ENCODE measurements at places on chromosomes 7 and 10.

GRCh38 chr10:113061557-113061956, 111.5 kb downstream of the TCF7L2 start:
- DNase-seq, result no peak

GRCh38 chr10:71243756-71244395, 31.5 kb downstream of the UNC5B start:
- DNase-seq, result no peak

DNA sequence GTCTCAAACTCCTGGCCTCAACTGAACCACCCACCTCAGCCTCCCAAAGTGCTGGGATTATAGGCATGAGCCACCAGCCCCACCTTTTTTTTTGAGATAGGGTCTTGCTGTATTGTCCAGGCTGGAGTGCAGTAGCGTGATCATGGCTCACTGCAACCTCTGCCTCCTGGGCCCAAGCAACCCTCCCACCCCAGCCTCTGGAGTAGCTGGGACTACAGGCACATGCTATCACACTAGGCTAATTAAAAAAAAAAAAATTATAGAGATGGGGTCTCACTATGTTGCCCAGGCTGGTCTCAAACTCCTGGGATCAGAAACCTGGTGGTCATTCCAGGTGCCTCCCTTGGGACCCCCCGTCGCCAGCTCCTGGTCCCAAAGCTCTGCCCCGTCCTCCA, 25.0 kb downstream of the GTF2IRD1 start:
- DNase-seq, result no peak

DNA sequence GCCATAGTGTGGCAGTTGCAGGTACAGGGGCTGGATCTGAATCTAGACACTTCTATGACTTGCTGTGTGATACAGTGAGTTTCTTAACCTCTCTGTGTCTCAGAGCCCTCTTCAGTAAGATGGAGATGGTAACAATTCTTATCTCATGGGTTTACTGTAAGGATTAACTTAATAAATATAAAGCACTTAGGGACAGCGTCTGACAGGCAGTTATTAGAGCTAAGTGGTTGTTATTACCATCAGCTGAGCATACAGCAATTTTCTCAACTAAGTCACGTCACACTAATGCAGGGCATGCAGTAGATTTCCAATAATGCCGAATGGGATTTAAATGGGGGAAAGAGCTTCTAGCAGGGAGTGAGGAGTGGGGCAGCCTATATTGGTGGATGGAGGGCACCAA, 162.6 kb downstream of the SH2D4B start:
- no peak for DNase-seq
